ENCODE measurements at places on chromosomes 7 and 10.

DNA sequence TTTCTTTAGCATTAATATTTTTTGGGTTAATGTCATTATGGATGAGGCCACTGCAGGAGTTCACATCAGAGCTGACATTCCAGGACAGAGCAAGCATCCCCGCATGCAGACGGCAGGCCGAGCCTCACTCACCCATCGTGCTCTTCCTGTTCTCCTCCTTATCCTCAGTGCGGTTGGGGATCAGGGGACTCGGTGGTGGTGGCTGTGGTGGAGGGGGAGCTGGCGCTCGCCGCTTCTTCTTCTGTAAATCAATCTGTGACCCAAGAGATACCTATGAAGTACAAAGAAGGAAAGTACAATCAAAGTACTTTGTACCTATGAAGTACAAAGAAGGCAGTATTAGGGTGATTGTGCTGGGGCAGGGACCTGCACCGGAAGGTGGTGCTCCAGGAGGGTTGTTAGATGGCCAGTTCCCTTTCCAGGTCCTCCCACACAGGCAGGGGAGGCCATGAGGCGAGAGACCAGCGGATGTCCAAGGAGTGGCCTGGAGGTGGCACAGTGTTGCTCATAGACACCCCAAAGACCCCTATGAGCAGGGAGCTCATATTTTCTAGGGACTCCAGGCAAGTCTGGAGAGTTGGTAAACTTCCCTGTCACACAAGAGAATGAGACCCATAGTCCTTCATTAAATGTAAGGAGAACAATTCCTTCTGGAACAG is 231.4 kb downstream of the COBL start:
- no peak for DNase-seq

- no peak for DNase-seq
Measured at GRCh38 chr7:45921381-45921698, 268 bp upstream of the IGFBP3 start.

DNA sequence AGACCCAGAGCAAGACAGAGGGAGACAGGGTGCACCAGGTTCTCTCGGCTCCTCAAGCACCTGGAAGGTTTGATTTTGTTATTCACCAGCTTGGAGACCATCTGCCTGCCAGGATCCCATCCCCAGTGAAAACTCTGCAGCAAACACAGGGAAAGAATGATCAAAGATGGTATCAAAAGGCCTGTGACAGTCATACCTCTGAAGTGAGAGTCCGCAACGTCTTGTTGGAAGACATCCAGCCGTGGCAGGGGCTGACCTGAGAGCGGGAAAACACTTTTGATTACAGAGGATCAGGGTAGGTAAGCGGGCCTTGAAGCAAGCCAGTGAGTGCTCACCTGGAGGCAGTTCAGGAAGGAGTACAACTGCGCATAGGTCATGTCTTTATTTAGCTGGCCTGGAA is 142.3 kb downstream of the ANLN start:
- no peak for DNase-seq

DNA sequence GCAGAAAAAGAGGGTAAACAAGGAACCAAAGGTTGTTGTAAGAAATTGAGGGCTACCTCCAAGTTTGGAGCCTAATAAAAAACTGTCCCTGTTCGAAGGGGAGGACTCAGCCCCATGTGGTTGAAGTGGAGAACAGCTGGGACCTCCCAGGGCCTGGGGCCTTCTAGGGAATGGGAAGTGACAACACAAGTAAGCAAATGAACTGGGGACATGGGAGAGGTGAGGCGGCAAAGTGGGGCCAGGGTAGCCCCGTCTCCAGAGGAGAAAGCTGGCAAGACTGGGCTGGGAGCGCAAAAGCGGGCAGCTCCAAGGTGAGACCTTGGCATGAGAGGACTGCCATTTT is 198.1 kb downstream of the ZNF438 start:
- no peak for DNase-seq

Measured in fibroblast of skin of left quadriceps (primary cell).